HEK293T (cell line): ENCODE measurements at places on chromosomes 7 and 10.

- DNase-seq: no peak
Measured at GRCh38 chr10:110780704-110781103, 91.0 kb upstream of the PDCD4 start.

- DNase-seq: no peak
Measured at GRCh38 chr10:42637648-42638054, 719 bp downstream of the ZNF33B start.

DNA sequence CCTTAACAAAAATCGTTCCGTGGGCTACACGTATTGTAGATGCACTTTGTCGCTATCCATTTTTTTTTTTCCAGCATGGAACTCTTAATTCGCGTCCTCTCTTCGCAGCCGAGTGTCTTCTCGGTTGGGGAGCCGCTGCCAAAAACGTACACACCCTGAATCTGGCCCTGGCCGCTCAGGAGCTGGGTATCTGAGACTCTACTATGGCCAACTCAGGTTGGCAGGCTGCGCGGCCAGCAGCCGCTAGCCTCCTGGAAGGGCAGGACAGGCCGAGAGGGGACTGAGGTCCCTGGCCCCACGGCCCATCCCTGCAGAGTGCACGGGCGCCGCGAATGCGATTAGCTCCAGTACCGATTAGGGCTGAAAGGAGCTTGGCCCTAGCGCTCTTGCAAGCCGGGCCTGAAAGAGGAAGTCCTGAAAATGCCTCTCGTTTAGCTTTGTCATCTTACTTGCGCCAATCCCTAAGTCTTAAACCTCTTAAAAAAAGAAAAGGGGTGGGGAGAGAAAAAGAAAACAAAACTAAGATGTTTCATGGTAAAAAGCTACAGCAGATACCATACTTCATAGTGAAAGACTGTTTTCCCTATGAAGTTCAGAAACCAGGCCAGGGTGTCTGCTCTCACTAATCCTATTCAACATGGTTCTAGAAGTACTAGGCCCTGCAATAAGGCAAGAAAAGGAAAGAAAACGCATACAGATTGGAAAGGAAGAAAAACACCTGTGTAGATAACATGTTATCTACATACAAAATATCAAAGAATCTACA is 113.2 kb upstream of the RHEB start:
- no peak for DNase-seq

- DNase-seq: no peak
Measured at GRCh38 chr10:110793886-110794285, 77.8 kb upstream of the PDCD4 start.

DNA sequence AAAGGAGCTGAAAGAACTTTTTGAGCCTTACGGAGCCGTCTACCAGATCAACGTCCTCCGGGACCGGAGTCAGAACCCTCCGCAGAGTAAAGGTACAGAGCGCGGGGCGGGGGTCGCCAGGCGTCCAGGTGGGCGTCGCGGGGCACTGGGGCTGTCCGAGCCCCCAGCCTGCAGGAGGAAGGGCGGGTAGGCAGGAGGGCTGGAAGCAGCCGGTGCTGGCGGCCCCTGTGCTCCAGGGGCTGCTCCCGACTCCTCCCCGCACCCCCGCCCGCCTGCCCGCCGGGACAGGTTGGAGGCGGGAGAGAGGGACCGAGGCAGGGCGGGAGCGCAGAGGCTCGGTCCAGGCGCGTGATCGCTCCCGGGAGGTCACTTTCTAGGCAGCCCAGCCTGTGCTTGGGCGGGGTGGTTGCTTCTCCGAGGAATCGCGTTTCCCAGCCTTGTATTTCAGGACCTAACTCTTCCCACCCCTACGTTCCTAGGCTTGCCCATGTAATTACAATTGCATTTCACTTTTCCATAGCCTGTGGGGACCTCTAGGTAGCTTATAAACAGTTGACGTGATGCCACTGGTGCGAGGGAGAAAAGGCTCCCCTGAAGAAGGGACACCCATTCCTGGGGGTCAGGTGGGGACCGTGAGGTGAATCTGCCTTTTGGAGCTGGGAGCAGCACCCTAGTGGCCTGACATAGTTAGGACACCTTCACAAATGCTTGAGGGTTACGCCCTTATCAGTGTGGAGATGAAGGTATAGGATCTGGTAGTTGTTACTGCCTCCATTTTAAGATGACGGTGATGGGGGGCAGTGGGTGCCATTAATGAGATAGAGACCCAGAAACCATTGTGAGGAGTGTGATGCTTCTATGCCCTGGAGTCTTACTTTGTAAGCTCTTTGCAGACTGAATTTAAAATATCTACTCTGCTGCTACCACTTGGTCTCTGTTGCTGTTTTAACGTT is 148.2 kb downstream of the CELF2 start:
- peak; percentile 64 for DNase-seq

DNA sequence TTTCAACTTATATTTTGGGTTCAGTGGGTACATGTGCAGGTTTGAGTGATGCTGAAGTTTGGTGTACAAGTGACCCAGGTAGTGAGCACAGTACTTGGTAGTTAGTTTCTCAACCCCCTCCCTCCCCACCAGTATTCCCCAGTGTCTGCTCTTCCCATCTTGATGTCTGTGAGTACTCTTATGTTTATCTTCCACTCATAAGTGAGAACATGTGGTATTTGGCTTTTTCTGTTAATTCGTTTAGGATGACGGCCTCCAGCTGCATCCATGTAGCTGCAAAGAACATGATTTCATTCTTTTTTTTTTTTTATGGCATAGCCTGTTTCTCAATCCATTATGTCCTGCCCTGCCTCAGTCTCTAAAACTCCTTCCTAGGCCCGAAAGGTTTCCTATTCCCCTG is 222.1 kb downstream of the WDR37 start:
- DNase-seq: no peak

DNA sequence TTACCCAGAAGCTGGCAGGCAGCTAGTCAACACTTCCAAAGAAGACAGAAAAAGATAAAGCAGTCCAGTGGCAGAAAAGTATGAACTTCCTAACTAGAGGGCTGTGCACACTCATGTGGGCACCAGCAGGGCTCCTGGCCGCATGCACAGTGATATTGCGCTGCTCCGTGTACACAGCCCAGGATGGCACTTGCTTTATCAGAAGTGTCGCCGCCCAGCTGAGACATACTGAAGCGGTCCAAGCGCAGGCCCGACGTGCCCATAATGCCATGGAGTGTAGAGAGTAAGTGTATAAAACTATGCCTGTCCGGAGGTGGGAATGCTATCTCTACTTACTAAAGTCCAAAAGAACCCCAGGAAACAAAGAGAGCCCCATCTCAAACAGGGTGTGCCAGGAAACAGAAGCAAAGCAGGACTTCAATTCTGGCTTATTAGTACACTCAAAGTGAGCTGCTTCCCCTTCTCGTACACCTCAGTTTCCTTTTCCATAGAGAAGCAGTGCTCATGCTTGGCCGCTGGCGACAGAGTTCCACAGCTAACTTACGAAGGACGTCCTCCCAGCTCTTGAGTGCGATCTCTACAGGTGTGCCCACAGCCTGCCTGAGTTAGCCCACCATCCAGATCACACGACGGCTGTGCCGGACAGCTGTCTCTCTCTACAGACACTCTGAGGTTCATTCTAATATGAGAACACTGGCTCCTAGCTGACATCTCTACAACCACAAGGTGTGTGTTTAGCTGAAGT is 234.3 kb downstream of the COBL start:
- DNase-seq: no peak

DNA sequence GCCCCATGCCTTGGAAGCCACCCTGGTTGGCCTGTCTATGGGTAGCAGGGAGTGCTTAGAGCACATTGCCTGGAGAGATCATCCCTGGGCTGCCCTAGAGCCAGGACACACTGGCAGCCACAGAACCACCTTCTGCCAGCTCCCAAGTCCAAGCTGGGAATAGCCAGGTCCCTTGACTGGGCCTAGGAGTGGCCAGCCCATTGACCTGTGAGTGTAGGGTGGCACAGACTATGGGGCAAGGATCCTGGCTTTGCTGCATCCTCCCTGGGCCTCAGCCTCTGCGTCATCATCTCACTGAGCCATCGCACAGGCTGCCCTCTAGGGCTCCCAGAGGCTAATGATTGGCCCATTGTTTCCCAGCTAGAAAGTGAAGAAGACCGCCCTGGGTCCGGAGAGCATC is 7.0 kb downstream of the AQP1 start:
- no peak for DNase-seq

DNA sequence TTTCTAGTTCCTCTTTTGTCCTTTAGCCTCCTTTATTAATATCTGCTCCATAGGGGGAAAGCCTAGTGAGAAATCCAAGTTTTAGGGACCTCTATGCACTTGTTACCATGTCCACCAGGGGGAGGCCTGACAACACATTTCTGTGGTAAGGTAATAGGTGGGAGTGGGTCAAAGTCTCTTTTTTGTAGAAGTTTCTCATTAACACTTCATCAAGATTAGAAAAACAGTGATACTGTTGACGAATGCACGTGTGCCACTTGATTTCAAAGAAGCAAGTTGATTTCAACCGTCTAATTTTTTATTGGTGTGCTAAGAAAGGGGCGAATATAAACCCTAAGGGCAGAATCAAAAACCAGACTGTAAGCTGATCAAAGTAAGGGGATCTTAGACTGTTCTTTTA is 30.6 kb downstream of the CISD1 start:
- DNase-seq: peak; percentile 63

DNA sequence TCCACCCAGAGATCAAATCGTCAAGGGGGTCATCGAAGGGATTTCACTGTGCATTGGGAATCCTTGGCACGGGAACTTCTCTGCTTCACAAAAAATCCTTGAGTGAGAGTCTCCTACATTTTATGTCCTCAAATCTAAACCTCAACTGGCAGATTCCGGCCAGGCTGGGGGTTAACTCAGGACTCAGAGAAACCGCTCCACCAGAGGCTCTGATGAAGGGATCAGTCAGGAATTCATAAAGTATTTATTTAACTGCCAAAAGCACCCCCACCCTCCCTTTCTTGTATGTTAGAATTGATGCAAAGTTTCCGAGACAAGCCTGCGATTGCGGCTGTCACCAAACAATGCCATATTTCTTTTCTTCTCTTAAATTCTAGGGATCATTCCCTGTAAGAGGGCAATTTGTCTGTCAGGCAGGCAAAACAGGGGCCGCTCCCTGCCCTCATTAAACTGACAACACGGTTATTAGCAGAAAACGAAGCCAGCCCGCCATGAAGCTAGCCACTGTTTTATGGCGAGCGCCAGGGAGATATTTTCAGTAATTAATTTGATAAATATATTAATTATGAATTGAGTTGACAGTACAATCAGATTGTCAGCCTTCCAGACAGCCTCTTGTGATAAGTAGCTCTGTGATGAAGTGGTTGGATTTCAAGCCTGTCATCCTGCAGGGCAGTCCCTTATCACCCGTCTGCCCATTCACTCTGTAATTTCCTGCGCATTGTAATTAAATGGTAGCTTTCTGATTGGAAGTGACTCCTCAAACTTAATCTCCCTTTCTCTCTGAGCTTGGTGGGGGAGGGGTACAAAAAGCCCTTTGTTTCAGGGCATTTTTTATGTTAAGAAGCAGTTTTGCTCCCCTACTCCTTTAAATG is 153.0 kb upstream of the GPR26 start:
- DNase-seq: no peak
